Mucosa of descending colon (tissue), 3 donors: ENCODE measurements at places on chromosomes 6 and 20. TPM values are rescaled to one million over a fixed set of nuclear protein-coding genes. Genes with fewer than 3 reads are reported as not detected.

- no peak for DNase-seq
These were observed 267.4 kb upstream of the TAB2 start for GRCh38 chr6:149050160-149050559.

GRCh38 chr6:126341126-126341525 is 1.2 kb downstream of the CENPW start:
- DNase-seq: no peak

RUNX2 gene
- 2.0 TPM for total RNA-seq

PBOV1 gene
- not detected for total RNA-seq

DNA sequence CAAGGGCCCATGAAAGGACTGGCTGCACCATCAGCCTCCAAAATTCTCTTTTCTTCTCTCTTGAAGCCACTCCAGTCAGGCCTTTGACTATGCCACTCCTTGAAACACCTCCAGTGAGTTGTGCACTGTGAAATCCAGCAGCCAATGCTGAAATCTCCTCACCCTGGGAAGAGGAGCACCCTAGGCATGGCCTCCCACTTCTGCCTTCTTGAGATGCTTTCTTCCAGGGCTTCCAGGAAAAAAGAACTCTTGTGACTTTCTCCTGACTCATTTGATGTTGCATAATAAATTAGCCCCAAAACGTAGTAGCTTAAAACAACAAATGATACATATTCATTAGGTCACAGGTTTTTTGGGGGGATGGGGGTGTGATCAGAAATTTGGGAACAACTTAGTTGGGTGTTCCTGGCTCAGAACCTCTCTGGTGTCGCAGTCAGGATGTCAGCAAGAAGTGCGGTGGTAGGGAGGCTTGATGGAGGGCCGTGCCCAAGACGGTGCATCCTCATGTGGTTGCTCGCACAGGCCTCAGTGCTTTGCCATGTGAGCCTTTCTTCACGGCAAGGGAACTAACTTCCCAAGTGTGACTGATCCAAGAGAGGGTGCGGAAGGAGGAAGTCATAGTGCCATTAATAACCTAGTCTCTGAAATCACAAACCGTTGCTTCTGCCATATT is 12.1 kb downstream of the NCR2 start:
- DNase-seq: no peak

- no peak for DNase-seq
These were observed 46.3 kb upstream of the SRPK1 start for GRCh38 chr6:35967076-35967774.

DNA sequence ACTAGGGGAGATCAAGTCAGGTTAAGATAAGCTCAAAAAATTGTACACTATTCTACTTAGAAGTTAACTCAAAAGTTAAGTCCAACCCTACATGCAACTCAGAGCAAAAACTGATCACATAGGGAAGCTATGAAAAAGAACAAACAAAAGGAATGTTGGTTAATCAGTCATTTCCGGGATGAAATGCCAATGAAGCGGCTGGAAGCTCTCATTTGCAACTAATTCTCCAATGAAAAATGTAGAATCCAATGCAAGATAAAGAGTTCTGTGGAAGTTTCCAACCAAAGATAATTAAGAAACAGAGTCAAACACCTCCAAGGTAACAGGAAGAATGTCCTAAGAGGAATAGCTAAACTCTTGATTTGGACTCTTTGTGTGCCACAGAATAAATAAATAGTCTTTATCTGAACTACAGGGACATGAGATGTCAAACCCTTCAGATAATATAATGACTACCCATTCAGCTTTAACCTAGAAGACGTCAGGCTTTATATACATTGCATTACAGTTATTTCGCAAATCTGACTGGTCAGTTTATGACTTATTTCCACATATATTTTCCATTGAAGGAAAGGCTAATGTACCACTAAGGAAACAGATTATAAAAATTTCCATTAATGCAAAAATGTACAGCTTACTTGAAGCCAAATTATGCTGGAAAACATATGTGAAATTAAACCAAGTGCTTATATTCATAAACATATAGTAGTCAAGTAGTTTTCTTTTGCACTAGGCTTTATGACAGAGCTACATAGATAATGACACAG is 48.0 kb upstream of the DST start:
- no peak for DNase-seq

DNA sequence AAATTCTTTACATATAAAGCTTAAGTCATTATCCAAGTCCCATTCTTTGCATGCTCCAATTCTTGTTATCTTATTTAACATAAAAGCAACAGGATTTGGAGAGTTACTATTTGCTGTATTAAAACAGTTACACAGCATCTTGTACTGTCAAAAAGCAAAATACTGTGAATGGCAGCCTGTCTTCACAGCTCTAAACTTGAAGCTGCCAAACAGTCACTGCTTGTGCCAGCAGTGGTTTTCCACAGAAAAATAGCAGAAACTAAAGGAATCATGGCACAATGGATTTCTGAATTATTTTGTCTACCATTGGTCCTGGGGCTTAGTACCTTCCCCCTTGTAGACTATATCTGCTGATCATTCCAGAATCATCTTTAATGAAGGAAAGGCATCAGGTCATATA is 107.5 kb downstream of the SESN1 start:
- DNase-seq: no peak

OR12D3 gene
- total RNA-seq: not detected

ADAM33 gene
- total RNA-seq: 9.7 TPM

GSTA2 gene
- 0.29 TPM for total RNA-seq

DNA sequence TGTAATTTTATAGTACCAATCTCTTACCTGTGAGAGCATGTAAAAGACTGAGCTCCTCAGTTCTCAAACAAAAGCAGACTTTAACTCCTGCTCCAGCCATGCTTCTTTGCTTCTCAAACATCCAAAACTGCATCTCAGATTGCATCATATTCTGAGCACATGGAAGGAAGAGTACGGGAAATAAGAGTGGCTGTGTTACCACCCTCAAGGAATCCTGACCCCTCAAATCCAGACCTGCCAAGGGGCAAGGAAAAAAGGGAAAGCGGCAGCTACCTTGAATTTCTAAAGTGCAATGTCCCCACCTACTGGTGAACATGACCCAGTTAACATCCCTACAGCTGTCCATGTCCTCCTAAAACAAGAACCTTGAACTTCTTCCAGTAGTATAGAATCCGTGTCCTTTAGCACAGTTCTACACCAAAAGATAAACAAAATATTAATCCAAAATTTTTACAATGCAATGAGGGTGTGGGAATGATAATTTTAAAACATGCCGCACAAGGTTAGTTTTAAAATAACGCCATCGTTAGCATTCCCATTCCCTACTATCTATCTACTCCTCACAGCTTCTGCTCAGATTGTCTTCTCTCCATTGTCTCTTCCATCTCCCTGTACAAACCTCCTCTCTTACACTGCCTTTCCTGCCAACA is 34.1 kb upstream of the HLA-DQB1 start:
- DNase-seq: no peak

CCR6 gene
- total RNA-seq: 0.43 TPM

BCAS4 gene
- total RNA-seq: 5.6 TPM

DNA sequence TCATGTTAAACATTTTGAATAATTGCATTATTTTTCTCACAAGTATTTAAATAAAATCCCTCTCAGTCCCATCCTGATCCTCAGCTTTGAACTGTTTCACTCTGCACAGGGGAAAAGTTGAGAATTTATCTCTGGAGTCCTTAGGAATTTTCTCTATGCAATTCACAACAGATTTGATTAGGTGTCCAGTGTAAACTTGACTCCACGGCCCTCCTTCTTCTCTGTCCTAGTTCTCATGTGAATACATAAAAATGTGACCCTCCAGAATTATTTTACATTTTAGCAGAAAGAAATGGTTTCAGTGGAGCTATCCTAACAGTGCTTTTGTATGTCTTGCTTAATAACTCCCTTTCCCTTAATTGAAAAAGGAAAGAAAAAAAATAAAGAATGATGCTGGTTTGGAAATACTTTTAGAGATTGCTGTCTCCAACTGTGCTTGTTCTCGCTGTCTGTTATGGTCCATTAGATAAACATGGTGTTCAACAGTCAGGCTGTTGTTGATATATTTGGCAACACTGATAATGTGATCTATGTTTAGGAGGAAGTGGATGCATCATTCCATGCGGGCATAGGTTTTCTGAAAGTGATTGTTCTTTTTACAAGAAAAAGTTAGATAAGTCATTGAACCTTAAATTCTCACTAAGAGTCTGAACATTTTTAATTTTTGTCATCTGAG is 599.4 kb upstream of the CITED2 start:
- DNase-seq: no peak

DNA sequence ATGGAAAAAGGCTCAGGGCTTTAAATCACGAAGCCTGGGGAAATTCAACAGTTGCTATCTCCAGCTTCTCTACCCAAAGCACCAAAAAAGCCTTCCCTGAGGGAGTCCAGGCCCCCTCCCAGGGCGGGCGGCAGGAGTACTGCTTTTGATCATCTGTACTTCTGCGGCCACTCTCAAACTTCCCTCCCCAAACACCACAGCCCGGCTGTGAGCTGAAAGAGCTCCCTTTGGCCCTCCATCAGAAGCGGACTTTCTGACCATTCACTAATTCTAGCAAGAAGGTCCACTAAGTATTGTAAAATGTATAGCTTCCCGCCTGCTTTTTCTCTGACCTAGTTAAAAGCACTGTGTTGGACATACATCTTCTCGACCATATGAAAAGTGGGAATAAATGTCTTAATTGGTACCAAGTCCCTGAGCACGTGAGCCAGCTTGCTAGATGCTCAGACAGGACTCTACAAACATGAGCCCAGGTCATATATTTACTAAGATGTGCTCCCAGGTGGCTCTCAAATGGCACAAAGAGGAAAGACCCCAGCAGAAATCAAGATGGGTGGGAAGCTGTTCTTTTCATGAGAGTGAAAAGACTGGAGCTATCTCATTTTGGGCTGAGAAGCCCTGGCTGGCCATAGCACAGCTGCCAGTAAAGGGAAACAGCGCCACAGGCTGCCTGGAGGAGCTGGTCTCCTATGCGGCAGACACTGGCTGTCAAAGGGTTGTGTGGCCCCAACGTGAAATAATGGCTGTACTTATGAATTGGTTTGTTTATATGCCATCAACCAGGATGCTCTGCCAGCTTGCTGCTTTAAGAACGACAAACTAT is 58.6 kb downstream of the GFOD1 start:
- no peak for DNase-seq

OOEP gene
- not detected for total RNA-seq

SYCP2 gene
- total RNA-seq: 0.78 TPM

HSPA12B gene
- 3.4 TPM for total RNA-seq

NRN1 gene
- 3.6 TPM for total RNA-seq

- DNase-seq: no peak
These were observed 81.5 kb downstream of the KIF13A start for GRCh38 chr6:17905611-17906592.

RIPOR2 gene
- total RNA-seq: 4.1 TPM

DNA sequence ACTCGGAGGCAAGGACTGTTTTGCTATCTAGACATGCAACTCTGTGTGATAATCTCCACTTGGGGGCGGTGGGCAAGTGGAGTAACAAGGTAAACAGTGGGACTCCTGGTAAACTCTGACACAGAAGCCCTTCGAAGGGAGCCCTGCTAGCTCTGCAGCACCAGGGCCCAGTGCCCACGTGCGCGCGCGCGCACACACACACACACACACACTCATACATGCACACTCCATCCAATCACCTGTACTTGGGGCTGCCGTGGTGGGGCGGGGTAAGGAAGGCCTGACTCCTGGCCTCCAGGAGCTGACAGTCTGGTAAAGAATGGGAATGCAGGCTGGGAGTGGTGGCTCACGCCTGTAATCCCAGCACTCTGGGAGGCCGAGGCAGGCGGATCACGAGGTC is 36.4 kb downstream of the TAF4 start:
- DNase-seq: no peak

GRCh38 chr6:30500421-30501355 is 11.4 kb downstream of the HLA-E start:
- DNase-seq: no peak
